ENCODE measurements at places on chromosomes 11 and 22.

- no peak for DNase-seq
Observed at GRCh38 chr11:79471071-79471844, 30.4 kb upstream of the TENM4 start.

DNA sequence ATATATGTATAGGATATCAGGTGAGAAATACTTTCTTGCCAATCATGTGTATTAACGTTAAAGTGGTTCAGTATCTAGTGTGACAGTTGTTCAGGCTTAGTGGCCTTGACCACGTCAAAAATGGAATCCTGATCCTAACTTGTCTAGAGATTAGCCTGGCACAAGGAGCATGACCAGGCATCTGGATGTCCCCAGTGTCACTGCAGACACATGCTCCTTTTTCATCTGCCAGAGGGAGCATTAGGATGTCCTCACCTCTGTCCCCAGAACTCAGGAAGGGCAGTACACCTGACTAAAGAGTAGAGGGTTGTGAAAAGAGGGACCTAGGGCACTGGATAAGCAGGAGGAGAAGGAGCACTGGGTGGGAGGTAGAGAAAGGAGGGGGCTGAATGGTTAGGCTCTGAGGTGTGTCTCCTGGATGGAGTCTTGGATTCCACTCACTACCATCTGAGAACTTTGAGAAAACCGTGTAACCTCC lies 40.9 kb upstream of the GGTLC2 start:
- no peak for DNase-seq

DNA sequence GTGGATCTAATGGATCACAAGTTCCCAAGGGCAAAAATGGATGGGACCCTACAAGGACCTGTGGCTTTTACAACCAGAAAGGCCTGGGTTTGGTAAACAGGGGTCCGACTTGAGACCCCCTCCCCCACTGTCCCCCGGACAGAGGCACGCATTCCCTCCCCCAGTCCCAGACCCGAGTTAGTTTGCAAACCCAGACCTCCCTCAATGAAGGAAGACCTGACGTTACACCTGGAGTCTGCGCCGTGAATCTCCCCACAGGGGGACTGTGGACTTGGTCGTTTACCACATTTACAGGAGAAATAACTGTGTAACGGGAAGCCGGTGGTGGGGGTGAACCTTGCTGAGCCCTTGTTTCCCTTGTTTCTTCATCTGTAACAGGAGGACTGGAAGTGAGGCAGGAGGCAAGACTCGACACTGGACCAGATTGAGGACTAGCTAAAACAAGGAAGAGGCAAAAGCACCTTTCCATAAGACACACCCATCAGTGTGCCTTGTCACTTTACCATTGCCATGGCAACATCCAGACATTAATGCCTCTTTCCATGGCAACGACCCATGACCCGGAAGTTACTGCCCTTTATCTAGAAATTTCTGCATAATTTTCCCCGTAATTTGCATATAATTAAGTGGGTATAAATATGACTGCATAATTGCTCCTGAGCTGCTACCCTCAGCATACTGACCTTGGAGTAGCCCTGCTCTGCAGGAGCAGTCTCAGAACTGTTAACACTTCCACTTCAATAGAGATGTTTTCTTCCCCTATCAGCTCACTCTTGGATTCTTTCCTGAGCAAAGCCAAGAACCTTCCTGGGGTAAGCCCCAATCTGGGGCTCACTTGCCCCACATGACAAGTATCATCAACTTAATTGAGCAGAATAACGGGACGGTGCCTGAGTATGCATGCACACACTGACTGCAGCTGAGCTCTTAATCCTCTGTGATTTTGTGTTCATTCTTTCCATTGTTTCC lies 25.4 kb downstream of the PDGFB start:
- DNase-seq, result no peak

- DNase-seq, result peak; percentile 29
Observed at GRCh38 chr11:88484873-88485621, 147.5 kb upstream of the CTSC start.

GRCh38 chr11:125345421-125346178 lies 150.5 kb downstream of the FEZ1 start:
- no peak for DNase-seq

GRCh38 chr11:133302056-133302455 lies 230.2 kb downstream of the OPCML start:
- no peak for DNase-seq

- no peak for DNase-seq
Observed at GRCh38 chr22:42994917-42995562, 19.9 kb downstream of the PACSIN2 start.

DNA sequence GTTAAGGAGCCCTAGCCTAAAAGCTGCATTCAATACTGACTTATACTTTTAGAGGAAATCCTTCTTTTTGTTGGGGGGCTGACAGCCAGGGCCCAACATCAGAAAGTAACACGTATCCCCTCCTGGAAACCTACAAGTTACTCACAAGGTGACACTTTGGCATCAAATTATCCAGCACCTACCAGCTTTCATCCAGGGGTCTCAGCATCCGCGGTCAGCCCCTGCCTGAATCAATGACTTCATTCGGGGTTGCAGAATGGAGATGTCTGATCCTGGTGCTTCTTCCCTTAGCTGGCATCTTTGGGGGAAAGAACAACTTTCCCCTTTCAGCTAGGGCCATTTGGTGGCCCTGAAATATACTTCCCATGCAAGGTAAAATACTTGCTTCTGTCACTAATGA lies 5.3 kb upstream of the NAP1L4 start:
- DNase-seq, result no peak

DNA sequence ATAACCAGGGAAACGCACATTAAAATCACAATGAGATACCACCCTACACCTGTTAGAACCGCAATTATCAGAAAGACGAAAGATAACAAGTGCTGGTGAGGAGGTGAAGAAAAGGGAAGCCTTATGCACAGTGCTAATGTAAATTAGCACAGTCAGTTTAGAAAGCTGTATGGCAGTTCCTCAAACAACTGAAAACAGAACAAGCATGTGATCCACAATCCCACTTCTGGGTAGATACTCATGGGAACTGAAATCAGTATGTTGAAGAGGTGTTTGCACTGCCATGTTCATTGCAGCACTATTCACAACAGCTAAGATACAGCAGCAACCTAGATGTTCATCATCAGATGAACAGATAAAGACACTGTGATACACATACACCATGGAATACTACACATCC lies 75.0 kb upstream of the CCND1 start:
- no peak for DNase-seq

DNA sequence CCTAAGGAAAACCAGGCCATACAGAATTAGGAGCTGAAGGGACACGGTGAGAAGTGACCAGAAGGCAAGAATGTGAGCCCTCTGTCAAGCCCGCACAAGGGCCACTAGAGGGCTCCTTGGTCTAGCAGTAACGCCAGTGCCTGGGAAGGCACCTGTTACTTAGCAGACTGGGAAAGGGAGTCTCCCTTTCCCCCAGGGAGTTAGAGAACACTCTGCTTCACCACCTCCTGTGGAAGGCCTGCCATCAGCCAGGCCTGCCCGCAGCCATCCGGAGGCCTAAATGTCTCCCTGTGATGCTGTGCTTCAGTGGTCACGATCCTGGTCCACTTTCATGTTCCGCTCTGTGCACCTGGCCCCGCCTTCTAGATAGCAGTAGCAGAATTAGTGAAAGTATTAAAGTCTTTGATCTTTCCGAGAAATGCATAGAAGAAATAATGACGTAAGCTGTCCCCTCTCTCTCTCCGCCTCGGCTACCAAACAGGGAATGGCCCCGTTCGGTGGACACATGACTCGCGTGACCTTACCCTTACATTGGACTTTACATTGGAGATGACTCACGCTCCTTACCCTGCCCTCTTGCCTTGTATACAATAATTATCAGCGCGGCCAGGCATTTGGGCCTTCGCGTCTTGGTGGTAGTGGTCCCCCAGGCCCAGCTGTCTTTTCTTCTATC lies 10.7 kb upstream of the GSTP1 start:
- peak; percentile 24 for DNase-seq

DNA sequence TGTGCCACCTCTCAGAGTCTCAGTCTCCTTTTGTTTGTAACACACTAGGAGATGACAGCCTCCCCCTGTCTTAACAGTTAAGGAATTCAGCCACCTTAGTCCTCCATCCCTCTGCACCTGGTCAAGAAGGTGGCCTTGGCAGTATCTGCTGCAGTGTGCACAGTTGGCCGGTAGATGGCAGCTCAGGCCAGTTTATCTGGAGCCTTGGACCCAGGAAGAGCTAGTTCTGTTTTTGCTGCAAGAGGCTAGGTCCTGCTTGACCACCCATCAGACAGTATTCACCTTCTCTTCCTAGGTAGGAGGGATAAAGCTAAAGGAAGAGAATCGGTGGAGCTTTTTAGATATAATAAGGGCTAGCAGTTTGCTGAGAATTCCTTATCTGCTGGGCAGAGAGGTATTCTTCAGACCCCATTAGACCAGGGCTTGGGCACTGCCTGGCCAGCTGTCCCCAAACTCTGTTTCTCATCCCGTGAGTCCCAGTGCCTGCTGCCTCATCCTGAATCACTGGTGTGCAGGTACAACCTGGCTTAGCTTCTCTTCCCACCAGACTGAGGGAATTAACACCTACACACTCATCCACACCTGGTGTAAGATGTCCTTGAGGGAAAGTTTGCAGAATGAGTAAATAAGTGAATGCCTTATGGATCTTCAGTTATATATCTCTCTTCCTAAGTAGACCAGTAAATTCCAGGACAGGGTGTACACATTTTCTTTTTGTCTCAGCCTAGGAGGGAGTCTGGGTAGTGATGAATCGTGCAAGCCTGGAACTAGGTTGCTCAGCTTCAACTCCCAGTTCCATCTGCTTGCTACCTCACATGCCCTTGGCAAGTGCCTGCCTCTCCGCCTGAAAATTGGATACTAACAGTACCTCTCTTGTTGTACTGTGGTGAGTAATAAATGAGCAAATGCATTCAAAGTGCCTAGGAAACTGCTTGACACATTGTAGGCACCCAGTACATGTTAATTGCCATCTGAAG lies 70.8 kb upstream of the NARS2 start:
- DNase-seq, result peak; percentile 56

DNA sequence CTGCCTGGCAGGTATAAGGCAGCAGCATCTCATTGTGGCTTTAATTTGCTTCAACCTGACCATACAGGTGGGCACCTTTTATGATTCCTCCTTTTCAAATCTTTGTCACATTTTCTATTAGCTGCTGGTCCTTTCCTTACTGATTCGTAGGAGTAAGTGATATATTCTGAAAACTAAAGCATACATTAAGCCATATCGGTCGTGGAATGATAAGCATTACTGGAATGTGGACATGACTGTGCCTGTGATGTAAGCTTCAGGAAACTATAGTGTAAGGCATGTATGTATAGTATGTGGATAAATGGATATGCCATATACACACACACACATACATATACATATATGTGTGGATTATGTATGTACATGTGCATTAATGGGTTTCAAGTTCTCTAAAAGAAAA lies 20.8 kb downstream of the YPEL1 start:
- no peak for DNase-seq

GRCh38 chr11:2186669-2187279 lies 15.2 kb upstream of the TH start:
- peak; percentile 27 for DNase-seq

DNA sequence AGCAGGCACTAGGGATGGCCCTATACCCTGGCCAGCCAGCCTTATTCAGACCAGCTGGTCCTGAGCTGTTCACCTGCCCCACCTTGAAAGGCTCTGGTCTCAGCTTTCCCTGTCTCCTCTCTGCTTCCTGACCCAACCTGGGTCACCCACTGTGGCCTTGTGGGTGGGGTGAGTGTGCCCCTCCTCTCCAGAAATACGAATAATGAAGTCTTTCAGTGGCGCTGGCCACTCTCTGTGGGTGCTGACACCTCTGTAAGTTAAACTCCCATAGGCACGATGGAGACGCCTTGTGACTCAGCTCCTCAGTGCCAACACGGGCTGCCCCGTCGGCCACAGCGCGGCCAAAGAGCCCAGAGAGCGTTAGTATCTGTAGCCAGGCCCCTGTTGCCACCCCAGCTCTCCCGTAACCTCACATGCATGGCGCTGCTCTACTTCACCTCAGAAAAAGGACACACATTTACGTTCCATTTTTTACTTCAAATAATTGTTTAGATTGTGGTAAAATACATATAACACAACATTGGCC lies 74.6 kb upstream of the SEPTIN5 start:
- no peak for DNase-seq

- DNase-seq, result no peak
Observed at GRCh38 chr11:102592634-102593581, 32.2 kb downstream of the MMP20 start.

DNA sequence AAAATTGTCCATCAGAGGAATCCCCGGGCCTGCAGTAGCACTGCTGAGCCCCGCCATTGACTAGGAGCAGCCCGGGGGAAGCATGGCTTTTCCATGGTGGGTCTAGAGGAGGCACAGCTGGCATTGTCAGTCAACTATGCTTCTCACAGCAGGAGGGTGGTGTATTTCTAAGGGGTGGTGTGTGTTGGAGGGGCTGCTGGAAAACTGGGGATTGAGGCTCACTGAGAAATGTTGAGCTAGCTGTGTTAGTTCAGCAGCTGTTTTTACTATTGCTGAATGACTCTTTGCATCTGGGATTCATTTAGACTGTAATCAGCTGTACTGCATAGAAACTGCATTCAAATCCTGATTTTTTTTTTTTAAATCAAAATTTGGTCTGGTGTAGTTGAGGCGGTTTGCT lies 5.6 kb downstream of the DDX10 start:
- DNase-seq, result no peak

- DNase-seq, result no peak
Observed at GRCh38 chr11:36317992-36318391, 21.9 kb downstream of the PRR5L start.

DNA sequence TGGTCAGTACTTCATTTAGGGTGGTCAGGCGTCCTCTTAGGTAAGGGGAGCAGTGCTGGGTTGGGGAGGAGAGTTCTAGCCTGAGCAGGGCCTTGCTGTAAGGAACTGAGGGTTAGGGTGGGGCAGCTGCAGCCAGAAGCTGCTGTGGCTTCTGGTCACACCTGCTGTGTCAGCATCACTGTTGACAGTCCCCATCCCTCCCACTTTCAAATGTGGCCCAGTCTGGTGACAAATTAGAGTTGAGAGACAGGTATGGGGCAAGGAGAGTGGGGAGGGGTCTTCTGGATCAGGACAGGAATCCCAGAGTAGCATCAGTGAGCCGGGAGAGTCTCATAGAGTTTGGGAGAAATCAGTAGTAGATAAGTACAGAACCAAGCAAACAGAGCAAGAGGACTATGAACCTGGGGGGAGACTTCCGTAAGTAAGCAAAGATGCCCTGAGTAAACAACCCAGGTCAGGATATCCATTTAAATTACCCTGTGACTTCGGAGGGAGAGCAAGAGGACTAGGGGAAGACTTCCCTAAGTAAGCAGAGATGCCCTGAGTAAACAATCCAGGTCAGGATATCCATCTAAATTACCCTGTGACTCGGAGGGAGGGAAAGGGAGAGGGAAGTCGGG lies 53.7 kb downstream of the PPP6R2 start:
- no peak for DNase-seq

- no peak for DNase-seq
Observed at GRCh38 chr11:100855466-100856067, 168.5 kb downstream of the ARHGAP42 start.

DNA sequence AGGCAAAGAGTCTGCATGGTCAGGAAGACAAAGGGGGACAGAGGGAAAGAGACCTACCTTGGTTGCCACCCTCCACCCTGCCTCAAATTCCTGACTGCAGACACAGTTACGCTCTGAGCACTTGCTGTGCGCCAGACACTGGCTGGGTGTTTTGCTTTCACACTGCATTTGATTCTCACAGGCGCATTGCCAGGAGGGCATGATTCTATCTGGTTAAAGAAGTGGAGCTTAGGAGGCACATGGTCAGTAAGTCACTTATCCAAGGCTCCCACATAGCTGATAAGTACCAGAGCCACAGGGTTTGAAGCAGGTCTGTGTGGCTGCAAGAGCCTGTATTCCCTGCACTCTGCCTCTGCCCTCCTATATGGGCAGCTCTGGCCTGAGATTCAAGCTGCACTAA lies 103.9 kb downstream of the TIMP3 start:
- DNase-seq, result no peak

GRCh38 chr11:27357250-27357649 lies 5.8 kb downstream of the CCDC34 start:
- DNase-seq, result no peak

Measured in CD4-positive, alpha-beta T cell treated with Interleukin-6 at 100 ng/mL for 8 hours (primary cell).